ENCODE measurements at places on chromosomes 3 and 15.

DNA sequence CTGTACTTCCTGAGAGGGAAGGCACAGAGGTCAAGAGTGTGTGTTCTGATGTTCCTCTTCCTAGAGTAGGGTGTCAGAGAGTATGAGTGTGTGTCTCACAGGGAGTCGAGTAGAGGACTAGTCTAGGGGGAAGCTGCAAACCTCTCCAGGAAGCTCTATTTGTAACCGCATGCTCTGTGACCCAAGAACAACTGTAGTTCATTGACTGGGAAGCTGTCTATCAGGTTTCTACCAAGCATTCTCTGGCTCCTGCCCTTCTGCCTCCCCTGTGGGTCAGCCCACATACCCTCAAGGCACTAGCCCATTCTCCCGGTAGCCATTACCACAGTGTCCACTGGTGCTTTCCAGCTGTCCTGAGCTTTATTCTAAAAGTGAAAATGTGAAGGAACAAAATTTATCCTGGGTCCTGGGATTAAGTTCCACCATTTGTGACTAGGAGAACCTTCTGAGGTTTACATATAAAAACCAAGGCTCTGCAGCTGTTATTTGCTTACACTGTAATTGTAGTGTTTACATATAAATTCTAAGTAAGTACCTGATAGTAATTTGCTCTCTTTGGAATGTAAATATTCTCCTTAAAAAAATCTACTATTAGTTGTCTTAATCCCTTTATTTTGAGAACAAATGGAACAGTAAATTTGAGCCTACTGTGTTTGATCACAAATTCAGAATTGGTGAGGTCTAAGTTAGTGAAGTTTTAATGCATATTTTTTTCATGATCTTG is 40.7 kb downstream of the MYRIP start:
- no peak for DNase-seq

GRCh38 chr3:107690522-107691138 is 167.9 kb downstream of the BBX start:
- peak; percentile 89 for DNase-seq

DNA sequence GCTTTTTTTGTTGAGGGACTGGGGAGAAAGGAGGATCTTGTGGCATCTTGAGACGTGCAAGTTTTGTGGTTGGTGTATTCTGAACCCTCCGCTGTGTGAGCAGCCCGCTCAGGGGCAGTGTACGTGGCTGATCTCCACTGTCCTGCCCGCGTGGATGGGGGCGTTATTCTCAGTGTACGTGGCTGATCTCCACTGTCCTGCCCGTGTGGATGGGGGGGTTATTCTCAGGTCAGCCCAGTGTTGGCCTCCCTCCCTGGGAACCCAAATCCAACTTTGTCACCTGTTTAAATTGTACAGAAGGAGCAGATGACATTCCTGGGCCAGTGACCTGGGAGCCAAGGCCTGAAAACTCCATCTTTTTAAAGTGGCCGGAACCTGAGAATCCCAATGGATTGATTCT is 84.0 kb downstream of the PGPEP1L start:
- no peak for DNase-seq

- no peak for DNase-seq
Measured at GRCh38 chr3:55789516-55789915, 302.4 kb upstream of the WNT5A start.

GRCh38 chr3:50536471-50537180 is 30.9 kb downstream of the C3orf18 start:
- no peak for DNase-seq

- DNase-seq, result no peak
Measured at GRCh38 chr15:67018026-67018425, 47.4 kb upstream of the SMAD3 start.
